ENCODE measurements at places on chromosomes 5 and 9.

DNA sequence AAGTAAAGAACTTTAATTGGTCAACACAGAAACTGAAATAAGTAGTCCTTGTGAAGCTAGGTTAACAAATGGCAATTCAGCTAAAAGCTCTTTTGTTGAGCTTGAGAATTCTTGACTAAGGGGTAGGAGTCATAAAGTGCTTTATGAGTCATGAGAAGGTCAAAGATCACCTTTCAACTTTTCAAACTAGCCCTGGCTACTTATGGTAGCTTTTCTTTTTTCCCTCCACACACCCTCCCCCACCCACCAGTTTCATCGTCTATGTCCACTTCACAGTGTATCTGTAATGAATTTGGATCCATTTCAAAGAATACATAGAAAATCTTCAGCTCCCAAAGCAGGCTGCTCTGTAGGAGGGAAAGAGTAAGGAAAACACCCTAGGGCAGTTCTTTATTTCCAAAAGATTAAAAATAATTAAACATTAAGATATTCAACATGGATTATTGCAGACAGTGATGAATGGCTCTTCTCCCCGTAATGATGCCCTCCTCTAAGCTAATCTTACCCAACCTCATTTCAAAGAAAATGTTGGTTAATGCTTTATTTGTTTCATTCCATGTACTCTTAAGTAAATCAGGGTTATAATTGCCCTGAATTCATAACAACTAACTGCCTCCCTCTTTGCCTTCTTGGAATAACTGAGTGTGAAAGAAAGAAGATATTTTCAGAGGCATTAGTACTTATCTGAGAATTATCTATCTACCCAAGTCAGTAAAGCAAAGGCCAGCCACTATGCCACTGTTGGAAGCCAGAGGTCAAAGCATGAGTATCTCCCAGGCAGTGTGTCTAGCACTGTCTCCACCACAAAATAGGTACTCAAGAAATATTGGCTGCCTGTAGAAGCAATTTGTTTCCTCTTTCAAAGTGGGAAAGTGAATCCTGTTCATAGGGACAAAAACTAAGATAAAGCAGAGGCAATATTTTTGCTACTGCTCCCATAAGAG is 290.6 kb downstream of the PIK3R1 start:
- DNase-seq = no peak

DNA sequence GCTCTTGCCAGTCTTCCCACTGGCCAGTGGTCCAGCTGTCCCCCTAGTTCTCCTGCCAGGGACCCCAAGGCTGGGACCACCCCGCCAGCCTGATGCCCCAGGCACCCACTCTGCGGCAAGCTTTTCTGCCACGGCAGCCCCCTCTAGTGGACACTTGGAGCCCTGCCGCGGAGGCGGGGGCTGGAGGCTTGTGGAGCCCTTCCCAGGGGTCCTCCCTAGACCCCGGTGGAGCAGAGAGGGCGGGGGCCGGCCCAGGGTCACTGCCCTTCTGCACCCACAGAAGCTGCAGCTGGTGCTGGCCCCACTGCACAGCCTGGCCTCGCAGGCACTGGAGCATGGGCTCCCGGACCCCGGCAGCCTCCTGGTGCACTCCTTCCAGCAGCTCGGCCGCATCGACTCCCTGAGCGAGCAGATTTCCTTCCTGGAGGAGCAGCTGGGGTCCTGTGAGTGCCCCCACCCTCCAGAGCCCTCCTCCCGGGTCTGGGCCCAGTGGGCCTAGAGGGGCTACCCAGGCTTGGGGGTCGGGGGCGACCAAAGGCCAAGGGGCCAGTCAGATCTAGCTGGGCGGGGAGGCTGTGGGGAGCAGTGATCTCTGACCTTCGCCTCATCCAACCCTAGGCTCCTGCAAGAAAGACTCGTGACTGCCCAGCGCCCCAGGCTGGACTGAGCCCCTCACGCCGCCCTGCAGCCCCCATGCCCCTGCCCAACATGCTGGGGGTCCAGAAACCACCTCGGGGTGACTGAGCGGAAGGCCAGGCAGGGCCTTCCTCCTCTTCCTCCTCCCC is 9.1 kb downstream of the EGFL7 start:
- no peak for DNase-seq

GRCh38 chr9:121282277-121283079 is 14.5 kb downstream of the GSN start:
- peak; percentile 87 for DNase-seq

DNA sequence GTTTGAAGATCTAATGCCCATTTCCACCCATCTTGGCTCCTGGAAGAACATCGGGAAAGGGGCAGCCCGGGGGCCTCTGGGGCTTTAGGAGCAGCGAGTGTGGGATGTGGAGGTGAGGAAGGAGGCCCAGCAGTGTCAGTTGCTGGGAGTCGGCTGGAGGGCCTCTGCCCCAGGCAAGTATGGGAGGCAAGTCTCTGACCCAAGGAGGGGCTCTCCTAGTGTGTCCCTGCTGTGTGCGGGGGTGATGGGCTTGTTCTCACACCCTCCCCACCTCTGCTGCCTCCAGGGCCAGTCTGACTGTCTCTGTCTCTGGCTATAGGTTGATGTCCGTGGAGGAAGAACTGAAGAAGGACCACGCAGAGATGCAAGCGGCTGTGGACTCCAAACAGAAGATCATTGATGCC is 129.7 kb downstream of the DAB2IP start:
- no peak for DNase-seq

GRCh38 chr5:179822444-179822990 is 1.8 kb downstream of the SQSTM1 start:
- no peak for DNase-seq

GRCh38 chr9:132994410-132995120 is 16.1 kb downstream of the GFI1B start:
- no peak for DNase-seq

GRCh38 chr9:134914501-134914834 is 3.2 kb downstream of the FCN1 start:
- DNase-seq = no peak

GRCh38 chr5:89129941-89130340 is 247.0 kb upstream of the MEF2C start:
- no peak for DNase-seq

GRCh38 chr5:87665166-87665565 is 252.4 kb upstream of the CCNH start:
- no peak for DNase-seq

DNA sequence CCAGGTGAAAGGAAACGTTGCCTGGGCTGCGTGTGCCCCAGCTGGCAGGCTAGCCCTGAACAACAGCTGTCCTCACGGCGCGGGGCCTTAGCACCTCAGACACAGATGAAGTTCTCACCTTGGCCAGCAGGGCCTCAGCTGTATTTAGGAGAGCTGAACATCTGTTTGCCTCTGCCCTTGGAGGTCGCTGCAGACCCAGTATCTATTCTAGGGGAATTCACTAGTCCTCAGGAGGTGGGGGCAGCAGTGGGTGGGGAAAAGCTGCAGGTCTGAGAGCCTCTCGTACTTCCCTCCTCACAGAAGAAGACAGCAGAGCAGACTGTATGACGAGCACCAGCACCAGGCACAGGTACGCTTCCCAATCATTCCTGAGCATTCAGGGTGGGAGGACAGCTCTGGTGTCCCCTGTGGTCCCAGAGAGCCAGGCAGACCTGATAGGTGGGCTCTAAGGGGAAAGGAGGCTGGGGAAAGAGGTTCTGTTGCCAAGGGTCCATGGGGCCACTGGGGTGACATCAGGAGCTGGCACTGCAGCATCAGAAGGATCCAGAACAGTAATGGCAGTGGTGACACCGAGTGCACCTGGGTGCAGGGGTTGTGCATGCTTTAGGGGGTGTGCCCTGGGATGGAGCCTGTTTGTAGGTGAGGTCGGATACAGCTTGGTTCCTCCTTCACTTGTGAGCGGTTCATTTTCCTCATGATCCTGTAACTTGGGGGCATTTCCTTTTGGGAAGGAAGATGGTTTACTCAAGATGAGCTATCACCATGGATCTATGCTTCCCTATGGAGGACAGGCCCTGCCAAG is 13.8 kb downstream of the CD74 start:
- no peak for DNase-seq

DNA sequence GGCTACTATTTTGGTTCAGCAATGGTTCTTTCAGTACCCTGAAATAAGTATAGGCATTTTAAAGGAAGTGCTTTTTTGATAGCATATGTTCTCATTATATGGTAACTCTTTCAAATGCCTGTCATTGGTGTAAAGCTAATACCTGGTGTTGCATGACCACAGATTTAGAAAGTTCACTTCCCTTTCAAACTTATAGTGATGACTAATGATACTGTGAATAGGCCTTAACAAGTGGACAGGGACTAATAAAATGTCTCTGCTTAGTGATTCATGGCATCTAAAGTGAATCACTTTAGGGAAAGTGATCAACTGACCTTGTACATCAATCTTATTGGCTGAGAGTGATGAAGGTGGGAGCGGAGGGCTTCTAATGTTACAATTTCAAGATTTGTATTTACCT is 21.6 kb downstream of the MRPL22 start:
- no peak for DNase-seq

DNA sequence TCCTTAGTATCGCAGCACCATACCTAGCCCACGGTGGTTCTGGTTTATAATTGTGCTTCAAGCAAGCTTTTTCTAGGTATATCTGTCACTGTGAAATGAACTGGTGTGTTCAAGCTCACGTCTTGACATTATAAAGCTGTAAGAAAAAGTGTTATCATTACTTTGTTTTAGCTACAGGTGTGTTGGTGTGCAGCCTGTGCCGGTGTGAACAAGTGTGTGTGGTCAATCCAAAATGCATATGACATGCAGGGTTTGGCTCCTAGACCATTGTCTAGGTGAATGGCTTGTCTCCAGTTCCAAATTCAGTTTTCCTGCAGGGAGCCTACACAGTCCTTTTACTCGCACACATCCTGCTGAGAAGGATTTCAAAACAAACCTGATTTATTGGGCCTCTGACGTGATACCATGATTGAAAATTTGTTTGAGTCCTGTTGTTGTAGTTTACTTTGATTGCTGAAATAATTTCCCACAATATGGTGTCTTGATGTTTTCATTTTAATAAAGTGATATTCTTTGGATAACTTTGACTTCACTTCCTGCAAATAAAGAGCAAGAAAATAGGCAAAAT is 3.7 kb downstream of the LSM11 start:
- DNase-seq = no peak

DNA sequence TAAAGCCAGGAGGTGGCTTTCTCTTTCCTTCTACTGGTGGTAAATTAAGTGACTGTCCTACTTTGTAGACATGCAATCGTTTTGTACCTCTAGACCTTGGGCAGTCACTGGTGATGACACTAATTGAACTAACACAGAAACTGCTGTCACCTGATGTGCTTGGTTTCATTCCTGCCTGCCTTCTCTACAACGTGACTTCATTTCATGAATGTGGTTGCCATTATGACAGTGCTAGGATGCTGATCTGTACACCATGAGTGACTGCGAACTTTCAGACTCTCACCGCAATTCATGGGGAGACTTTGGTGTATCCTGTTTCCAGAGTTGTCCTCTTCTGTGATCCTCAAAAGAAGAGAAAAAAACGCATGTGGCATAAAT is 47.5 kb downstream of the UBE2QL1 start:
- no peak for DNase-seq

- peak; percentile 36 for DNase-seq
Observed at GRCh38 chr5:13771011-13771571, 173.4 kb downstream of the DNAH5 start.

DNA sequence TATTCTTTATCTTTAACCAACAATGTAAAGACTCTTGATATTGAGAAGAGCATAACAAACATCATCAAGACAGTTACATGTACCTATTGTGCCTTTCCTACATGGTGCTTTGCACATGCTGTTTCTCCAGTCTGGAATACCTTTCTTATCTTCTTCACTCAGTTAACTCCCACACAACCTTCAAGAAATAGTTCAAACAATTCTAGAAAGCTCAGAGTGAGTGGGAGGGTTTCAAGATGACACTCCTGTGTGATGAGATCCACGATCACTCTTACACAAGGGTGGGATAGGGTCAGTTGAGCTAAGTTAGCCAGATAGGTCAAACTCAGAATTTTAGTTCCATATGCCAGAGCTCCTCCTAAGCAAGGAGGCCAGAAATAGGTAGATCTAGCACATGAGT is 915.5 kb downstream of the NR2F1-AS1 start:
- DNase-seq = no peak

- DNase-seq = peak; percentile 57
Observed at GRCh38 chr9:116860509-116861120, 173.5 kb downstream of the TRIM32 start.

DNA sequence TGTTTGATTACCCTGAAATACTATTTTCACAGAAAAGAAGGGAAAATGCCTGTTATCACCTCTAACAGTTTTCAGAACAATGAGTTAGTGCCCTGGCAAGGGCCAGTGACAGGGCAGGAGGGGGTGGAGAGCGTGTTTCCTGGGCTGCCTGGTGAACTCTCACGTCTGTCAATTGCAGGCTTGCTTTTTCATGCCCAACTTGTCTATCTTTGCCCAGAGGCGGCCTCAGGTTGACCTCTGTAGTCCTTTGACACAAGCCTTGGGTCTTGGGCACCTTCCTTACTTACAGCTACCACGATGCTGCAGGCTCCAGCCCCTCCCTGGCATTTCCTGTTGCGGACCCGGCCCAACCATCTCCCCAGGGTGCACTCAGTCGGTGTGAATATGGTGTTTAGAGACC is 2.2 kb upstream of the CEL start:
- no peak for DNase-seq

GRCh38 chr5:5756762-5757161 is 334.3 kb downstream of the ICE1 start:
- DNase-seq = no peak

- no peak for DNase-seq
Observed at GRCh38 chr5:90898326-90899013, 339.9 kb downstream of the ADGRV1 start.

- no peak for DNase-seq
Observed at GRCh38 chr5:3925022-3925421, 329.4 kb downstream of the IRX1 start.

DNA sequence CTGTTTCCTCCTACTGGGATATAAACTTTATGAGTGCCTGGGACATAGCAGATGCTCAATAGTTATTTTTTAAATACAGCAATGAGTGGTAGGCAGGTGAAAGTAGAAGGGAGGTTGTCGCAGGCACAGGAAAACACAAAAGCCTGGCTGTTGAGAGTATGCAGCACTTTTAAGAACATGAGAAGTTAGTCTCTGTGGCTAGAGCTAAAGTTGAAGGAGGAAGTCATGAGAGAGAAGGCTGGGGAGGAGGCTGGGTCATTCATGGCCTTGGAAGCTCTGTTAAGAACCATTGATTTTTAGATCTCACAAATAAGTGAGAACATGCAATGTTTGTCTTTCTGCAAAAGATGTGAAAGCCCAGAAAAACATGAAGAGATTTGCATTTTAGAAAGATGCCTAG is 126.7 kb downstream of the PRKACG start:
- no peak for DNase-seq

DNA sequence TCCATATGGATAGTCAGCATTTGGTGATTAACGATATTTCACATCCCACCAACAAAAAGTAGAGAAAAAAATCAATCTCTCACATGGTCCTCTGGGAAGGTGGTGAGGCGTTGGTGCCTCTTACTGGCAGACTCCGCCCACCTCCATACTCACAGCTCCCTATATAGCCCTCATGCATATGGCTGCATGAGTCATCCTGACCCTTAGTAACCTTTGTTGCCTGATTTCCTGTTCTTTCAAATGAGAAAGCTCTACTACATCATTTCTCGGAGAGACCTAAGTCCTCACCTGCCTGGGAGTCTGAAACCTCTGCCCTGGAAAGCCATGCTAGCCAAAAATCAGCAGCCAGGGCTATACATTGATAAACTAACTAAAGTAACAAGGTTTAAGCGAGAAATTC is 33.3 kb upstream of the ABCA1 start:
- peak; percentile 80 for DNase-seq

- no peak for DNase-seq
Observed at GRCh38 chr9:115025721-115026120, 92.2 kb downstream of the TNC start.

Data from HFF-Myc (cell line).